Choroid plexus epithelial cell (primary cell): ENCODE measurements at places on chromosomes 13 and 19.
A peak's percentile ranks its signal among the peaks of the same experiment; 100 is the strongest.

DNA sequence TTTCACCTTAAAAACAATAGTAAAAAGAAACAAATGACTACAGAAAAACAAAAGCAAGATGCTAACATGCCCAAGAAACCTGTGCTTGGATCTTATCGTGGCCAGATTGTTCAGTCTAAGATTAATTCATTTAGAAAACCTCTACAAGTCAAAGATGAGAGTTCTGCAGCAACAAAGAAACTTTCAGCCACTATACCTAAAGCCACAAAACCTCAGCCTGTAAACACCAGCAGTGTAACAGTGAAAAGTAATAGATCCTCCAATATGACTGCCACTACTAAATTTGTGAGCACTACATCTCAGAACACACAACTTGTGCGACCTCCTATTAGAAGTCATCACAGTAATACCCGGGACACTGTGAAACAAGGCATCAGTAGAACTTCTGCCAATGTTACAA, 6.0 kb downstream of the CKAP2 start:
- DNase-seq = no peak

- DNase-seq = no peak
Measured at GRCh38 chr19:3457528-3458228, 22.6 kb downstream of the SMIM24 start.

GRCh38 chr13:73722120-73722519, 412.1 kb downstream of the KLF12 start:
- DNase-seq = peak; percentile 82

DNA sequence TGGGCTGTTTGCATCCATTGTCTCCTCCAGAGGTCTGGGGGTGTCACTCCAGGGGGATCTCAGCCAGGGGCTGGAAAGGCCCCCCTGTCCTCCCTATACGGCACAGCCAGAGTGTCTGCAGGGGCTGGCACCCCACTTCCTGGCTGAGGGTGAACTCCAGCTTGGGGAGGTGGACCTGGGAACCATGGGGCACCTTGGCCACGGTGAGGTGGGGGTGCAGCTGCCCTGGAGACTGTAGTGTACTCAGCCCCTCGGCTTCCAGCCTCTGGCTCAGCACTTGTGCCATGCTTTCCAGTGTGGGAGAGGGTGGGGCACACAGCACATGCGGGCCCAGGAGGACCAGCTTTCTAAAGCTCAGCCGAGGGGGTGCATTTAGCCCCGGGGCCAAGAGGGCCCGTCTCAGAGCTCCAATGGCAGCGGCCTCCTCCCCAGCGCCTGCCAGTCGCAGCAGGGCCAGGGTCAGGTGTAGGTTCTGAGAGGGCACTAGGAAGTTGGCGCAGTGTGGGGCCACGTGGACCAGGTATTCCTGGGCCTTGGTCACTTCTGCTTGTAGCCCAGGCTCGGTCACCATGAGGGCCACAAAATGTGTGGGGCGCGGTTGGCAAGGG, 1.4 kb downstream of the LENG9 start:
- DNase-seq = no peak

DNA sequence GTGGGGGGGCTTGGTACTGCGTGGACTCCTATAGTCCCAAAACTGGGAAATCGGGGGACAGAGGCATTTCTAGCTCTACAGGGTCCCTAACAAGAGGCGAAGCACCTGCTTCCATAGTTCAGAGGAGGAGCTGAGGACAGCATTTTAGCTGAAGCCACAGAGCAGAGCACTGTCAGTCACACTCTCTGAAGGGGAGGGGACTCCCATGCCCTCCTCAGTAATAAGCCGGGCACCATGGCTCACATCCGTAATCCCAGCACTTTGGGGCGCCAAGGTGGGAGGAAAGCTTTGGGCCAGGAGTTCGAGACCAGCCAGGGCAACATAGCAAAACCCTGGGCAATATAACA, 3.8 kb downstream of the NPAS1 start:
- DNase-seq = no peak

- peak; percentile 80 for DNase-seq
Measured at GRCh38 chr19:18304458-18305310, 18.2 kb downstream of the LSM4 start.

DNA sequence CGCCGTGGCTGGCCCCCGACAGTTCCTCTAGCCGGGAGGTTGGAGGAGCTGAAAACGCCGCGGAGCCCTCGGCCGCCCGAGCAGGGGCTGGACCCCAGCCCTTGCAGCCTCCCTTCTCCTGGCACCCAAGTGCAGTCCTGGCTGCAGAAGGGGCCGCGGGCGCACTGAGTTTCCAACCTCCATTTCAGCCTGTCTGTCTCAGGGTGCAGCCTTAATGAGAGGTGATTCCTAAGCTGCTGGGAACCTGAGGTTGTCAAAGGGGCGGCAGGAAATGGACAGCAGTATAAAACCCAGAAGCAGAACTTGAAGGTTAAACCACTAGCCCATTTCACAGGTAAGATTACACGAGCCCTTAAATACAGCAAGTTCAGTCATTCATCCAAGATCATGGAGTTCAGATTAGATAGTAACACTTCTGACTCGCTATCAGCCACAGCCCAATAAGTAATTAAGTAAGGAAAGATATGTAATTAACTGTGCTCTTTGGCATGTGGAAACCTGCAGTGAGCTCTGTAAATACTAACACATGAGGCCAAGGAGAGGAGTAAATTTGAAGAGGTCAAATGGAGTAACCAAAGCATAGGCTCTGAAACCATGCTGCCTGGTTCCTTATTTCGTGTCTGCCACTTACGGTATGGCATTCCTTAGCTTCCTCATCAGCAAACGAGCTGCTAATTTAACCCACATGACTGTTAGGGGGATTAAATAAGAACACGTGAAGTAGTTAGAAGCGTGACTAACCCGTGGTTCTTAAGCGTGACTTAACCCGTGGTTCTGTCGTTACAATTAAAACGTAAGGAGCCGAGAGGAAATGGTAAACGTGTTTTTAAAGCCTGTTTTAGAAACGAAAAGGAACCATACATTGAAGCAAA, 686 bp downstream of the SETDB2 start:
- peak; percentile 67 for DNase-seq

- no peak for DNase-seq
Measured at GRCh38 chr19:13979686-13980085, 26.4 kb downstream of the RFX1 start.

DNA sequence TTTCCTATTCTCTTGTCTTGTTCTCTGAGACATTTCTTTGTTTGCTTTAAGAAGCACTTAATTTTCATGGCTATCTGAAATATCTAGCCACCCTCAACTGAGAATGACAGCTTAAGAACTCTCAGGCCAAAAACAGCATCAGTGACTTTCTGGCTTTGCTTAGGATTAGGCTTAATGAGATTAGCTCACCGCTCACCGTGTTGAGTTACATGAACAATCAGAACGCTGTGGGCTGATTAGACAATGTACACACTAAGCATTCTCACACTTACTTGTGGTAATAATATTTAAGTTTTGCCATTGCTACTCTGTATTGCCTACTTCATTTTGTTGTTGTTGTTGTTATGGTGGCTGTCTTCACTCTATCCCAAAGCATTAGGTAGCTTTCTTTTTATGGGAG, 1283.6 kb downstream of the UQCRFS1 start:
- no peak for DNase-seq

GRCh38 chr13:26061947-26062346, 10.1 kb upstream of the SHISA2 start:
- DNase-seq = peak; percentile 94

DNA sequence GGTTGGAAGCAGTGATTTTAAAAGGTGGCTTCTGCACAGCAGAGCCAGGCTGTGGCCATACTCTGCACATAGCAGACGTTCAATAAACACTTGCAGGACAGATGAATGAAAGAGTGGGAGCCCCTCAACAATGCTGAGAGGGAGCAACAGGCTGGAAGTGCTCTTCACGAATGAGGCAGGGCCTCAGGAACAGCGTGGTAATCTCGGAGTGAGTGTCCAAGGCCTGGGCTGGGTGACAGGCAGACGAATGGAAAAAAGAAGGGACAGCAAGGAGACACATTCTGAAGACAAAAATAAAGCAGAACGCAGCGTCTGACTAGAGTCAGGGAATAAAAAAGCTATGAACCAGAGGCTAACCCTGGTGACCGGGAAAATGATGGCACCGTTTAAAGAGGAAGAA, 11.1 kb downstream of the GJA3 start:
- DNase-seq = no peak

- no peak for DNase-seq
Measured at GRCh38 chr19:31181535-31181934, 167.7 kb downstream of the TSHZ3 start.

DNA sequence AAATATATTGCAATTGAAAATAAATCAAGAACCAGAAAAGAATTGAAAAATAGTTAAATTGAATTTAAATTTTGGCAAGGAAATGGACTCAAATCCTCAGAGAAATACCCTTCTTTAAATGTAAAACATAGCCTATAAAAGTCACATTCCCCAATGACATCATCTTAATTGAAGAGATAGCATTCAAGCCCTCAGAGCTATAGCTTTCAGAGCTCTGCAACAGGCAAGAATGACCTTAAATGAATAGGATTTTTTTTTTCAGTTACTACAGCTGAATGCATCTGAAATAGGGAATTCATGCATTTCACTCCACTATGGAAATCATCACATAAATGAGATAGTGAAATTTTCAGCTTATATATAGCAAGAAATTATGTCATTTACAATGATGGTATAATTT, 1049.0 kb downstream of the OLFM4 start:
- DNase-seq = no peak

DNA sequence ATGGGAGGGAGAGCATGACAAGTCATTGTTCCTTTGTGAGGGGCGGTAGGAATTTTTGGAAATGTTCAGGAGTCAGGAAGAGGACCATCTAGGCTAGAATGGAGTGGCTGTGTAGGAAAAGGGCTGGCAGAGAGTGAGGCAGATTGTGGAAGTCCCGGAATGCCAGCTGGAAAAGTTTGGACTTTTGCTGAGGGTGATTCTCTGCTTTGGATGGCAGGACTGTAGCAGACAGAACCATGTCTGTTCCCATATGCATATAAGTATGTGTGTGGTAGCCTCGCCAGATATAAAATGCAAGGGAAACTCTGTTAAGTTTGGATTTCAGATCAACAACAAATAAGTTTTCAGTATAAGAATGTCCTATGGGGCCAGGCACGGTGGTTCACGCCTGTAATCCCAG, 112.1 kb downstream of the DNAJC15 start:
- no peak for DNase-seq

DNA sequence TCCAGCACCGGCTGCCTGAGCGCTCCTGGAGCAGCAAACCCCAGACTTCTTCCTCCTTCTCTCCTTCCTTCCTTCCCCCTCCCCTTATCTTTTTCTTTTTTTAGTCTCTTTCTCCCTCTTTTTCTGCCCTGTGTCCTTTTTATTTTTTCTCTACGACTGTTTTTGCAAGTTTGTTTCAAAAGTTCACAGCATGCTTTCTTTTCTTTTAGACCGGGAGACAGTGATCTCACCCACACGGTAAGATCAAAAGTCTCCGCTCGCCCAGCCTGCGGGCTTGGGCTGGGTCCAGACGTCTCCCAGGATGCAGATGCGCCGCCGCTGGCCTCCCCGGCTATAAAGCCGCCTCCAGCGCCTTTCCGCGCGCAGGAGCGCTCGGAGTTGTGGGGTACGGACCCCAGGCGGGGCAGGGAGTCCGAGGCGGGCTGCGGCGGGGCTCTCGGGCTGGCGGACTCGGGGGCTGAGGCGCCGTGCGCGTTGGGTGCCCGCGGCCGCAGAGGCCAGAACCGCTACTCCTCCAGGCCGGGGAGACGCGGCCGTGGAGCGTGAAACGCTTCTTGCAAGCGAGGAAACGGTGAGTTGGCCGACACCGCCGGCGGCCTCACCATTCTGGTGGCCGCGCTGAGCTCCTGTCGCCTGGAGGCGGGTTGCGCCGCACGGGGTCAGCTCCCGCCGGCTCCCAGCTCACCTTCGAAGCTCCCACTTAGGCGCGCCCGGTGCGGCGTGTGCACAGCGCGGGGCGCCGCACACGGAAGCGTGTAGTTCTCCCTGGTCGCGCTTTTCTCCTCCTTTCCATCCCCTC, 2.0 kb upstream of the TSHZ3 start:
- peak; percentile 76 for DNase-seq

DNA sequence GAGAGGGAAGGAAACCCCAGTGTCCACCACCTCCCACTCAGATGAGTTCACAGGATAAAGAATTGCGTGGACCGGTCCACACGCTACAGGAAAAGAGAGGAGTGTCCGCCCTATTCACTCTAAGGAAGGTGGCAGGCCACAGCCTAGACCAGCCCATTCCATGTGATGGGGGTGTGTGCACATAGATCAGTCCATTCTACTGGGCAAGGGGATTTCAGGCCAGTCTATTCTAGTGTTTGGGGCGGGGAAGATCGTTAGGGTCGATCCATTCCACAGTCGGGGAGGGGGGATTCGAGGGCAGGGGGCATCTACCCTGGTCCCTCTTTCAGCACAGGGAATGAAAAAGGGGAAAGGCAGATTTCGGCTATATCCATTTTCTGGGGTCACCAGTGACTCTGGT, 7.8 kb downstream of the FIZ1 start:
- no peak for DNase-seq

- no peak for DNase-seq
Measured at GRCh38 chr13:29423050-29423449, 172.4 kb downstream of the SLC7A1 start.

GRCh38 chr13:111228262-111229144, 91.9 kb upstream of the TEX29 start:
- DNase-seq = peak; percentile 95

- DNase-seq = peak; percentile 49
Measured at GRCh38 chr13:59447846-59448620, 715.7 kb downstream of the DIAPH3 start.

GRCh38 chr13:109873351-109874123, 87.2 kb upstream of the IRS2 start:
- DNase-seq = no peak

GRCh38 chr13:32259116-32259515, 56.0 kb downstream of the ZAR1L start:
- no peak for DNase-seq

GRCh38 chr19:49579193-49579592, 1.2 kb downstream of the NOSIP start:
- DNase-seq = no peak

- DNase-seq = no peak
Measured at GRCh38 chr19:3474010-3474409, 6.3 kb downstream of the SMIM24 start.

DNA sequence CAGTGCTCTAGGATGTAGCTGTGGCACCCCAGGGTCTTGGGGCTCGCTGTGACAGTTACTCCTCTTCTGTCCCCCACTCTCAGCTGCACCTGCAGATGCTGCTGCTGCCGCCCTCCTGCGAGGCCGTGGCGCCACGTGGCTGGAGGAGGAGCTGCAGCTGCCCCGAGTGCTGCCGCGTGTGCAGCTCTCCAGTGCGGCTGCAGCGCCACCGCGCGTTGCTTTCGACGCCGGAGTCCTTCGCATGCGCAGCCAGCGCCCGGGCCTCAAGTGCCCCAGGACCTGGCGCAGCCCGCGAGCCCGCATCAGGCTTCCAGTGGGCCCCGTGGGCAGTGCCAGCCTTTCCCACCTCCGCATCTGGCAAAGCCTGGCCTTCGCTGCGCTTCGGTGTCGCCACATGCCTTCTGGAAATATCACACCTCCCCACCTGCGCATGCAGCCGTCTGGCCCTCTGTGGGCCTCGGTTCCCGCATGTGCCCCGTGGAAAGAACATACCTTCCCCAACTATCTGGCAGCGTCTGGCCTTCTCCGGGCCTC, 692 bp upstream of the ZNF580 start:
- DNase-seq = peak; percentile 83

GRCh38 chr13:34555988-34556387, 386.1 kb upstream of the NBEA start:
- DNase-seq = no peak

GRCh38 chr19:6452899-6453298, 6.7 kb downstream of the SLC25A23 start:
- DNase-seq = no peak
